Frontal cortex (tissue), 4 donors: ENCODE measurements at places on chromosomes 16 and 17.

DNA sequence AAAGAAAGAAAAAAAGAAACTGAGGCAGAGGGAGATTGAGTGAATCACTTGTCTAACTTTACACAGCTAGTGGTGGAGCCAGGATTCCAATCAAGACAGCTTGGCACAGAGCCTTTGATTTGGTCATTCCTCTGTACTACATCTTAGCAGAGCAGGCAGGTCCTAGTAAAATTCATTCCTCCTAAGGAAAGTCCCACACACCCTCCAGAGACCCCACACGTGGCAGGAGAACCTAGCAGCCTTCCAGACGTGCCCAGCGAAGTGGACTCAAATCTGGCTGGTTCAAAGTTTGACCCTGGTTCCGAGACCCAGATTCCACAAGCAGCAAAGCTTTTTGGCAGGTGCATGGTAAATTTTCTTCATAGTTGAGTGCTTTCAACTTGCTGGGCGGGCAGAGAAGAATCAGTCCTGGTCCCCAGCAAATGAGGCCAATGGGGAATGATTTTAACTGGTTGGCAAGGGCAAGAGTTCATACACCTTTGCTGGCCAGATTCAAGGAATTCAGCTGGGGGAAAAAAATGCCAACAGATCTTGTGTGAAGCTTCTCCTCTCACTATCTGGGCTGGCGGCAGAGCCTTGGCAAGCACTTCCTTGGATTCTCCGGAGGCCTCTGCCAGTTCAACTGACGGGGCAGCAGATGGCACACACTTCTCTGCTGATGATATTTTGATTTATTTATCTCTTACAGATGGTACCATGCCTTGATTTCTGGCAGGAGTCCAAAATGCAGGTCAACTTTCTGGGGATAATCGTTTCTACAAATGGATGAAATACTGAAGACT is 82.4 kb downstream of the GSG1L start:
- DNase-seq, result no peak

- DNase-seq, result no peak
Observed at GRCh38 chr17:57929386-57929785, 25.8 kb downstream of the CUEDC1 start.

- DNase-seq, result no peak
Observed at GRCh38 chr17:28485049-28485448, 11.6 kb downstream of the SLC13A2 start.

DNA sequence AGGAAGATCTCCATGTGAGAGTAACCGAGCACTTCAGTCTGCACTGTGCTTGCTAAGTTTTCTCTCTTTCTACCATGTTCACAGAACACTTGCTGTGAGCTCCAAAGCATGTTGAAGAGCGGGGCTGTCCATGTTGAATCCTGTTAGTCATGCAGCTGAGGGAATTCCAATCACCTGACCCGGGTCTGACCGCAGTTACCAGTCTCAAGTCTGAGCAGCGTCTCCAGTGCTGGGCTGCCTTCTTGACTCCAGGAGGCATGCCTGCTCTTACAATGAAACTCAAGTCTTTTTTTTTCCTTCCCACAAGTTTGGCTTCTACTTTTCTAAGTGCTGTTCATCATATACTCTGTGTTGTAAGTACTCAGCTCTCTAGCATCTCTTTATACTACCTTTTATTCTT is 44.3 kb downstream of the HOXB1 start:
- no peak for DNase-seq

GRCh38 chr17:29566473-29567303 is at the start of gene ABHD15:
Gene ABHD15 (minus strand): TSS chr17:29567037. CDS start chr17:29566966, 71 bp downstream.
- DNase-seq, result peak; percentile 77

- DNase-seq, result no peak
Observed at GRCh38 chr17:71022758-71023157, 853.4 kb downstream of the KCNJ2 start.

DNA sequence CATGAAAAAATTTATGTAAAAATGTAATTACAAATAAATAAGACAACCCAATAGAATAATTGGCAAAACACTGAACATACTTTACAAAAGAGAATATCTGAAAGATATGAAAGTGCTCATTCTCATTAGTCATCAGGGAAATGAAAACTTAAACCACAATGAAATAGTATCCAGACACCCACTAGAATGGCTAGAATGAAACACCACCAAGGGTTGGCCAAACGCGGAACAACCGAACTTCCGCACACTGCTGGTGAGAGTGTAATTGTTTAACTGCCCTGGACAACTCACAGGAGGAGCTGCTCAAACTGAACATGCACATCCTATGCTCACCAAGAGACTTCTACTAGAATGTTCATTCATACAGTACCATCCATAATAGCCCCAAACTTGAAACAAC is 5.8 kb upstream of the ZDHHC7 start:
- DNase-seq, result no peak

DNA sequence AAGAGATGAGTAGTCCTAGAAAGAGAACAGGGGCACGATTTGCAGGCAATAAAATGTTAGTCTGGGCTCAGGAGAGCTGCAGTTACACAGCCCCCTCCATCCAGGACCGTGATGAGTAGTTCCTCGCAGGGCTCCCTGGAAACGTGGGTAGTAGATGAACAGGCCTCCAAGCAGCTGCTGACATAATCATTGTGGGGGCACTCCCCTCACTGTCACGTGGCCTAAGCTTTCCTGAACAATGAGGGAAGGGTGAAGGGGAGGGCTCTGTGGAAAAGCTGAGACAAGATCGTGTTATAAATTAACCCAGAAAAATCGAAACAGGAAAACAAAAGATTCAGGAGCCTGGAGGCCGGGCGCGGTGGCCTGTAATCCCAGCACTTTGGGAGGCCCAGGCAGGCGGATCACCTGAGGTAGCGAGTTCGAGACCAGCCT is 1.3 kb upstream of the PER1 start:
- DNase-seq, result peak; percentile 66

GRCh38 chr16:68257251-68257905 is 6.9 kb upstream of the SLC7A6 start:
- no peak for DNase-seq

DNA sequence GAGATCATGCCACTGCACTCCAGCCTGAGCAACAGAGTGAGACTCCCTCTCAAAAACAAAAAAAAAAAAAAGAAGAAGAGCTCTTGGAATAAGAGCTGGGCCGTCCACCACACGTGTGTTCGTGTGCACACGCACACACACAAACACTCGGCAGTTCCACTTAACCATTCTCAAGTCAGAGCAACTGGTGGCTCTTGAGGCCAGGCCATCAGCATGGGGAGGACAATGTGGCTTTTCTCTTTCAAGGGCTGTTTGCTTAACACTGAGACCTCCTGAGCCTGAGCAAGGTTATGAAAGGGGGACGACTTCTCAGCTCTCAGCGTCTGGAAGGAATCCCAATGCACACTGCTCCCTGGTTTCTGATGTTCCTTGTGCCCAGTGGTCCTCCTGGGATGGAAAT is 444.9 kb downstream of the SOX9 start:
- DNase-seq, result no peak

DNA sequence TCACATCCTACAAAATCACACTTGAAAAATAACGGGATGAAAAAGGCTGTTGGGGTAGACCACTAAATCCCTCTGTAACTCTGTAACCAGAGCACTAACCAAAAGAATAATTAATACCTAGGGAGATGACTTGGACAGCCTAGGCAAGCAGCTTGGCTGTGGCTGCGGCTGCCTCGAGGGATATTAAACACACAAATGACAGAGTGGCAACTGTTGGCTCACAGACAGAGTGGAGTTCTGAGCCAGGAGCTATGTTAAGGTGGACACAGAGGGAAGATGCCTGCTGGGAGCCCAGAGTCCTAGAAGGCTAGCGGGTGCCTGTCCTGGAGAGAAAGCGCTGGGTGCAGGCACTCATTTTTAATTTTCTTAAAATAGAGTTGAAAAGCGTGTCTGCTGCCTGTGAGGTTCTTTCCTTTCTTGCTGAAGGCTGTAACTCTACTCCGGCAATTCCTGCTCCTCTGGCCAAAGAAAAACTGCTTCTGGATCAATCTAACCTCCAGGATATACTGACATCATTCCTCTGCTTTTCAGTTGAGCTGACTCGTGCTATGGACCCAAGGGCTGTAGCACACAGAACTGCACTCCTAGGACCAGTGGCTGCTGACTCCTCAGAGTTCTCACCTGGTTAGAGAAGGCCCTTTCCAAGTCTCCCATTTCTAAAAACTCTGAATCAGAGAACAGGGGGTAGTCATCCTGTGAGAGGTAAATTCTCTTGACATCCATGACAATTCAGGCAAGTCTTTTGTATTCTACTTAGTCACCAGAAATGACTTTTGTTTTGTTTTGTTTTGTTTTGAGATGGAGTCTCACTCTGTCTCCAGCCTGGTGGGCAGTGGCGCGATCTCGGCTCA is 147.9 kb downstream of the STX8 start:
- no peak for DNase-seq

DNA sequence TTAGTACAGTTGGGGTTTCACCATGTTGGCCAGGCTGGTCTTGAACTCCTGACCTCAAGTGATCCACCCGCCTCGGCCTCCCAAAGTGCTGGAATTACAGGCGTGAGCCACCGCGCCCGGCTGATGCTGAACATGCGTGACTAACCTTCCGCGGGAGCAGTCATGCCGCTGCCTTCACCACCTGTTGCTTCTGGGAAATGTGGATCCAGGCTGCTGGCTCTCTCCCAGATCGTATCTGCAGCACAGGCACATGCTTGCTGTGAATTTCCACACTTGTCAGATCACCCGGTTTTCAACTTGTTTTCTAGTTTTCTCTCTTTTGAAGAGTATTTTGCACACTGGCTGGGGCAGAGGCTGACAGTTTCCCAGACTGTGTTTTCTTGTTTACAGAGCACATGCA is 97.9 kb downstream of the ADCY9 start:
- no peak for DNase-seq

GRCh38 chr17:61168506-61168905 is 231.1 kb upstream of the TBX2 start:
- DNase-seq, result no peak

GRCh38 chr16:50834701-50835100 is 92.8 kb downstream of the CYLD start:
- no peak for DNase-seq

DNA sequence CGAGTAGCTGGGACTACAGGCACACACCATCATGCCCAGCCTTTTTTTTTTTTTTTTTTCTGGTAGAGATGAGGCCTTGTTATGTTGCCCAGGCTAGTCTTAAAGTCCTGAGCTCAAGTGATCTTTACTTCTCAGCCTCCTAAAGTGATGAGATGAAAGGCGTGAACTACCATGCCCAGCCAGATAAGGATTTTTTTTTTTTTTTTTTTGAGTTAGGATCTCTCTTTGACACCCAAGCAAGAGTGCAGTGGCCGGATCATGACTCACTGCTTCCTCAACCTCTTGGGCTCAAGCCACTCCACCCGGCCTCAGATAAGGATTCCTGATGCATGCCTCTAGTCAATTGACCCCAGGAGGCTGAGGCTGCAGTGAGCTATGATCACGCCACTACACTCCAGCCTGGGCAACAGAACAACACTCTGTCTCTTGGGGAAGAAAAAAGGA is 11.2 kb upstream of the PLEKHG4 start:
- no peak for DNase-seq

GRCh38 chr16:569445-570254 is at the start of gene PIGQ:
Gene PIGQ (plus strand): TSS chr16:569968. CDS start chr16:574075, 4,107 bp downstream.
- peak; percentile 93 for DNase-seq

DNA sequence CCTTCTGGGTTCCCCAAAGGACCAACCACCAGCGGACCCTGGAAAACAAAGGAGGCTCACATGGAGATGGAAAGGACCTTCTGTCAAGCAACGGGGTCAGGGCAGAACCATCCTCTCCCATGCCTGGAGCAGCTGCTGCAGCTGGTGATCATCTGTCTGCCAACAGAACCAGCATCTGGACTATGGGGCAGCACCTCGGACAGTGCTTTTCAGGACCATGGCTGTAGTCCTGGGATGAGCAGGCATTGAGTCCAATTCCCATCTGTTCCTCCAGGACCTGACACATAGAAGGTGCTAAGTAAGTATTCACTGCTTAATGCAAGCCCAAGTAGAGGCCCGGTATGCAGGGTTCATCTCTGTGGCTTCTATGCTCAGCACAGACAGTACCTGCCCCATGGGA is 304.7 kb downstream of the XYLT1 start:
- no peak for DNase-seq

GRCh38 chr17:13030459-13031300 is 12.9 kb upstream of the ELAC2 start:
- peak; percentile 39 for DNase-seq
